GM23338 (cell line): ENCODE measurements at places on chromosomes 11 and 22. TPM values are rescaled to one million over a fixed set of nuclear protein-coding genes. Genes with fewer than 3 reads are reported as not detected.

Gene TSPAN18
- 10.6 and 12.0 TPM in 2 replicates for total RNA-seq

Gene NUP50
- 96.6 and 97.4 TPM in 2 replicates for total RNA-seq

Gene MAPK8IP2
- 2.8 and 3.5 TPM in 2 replicates for total RNA-seq

DNA sequence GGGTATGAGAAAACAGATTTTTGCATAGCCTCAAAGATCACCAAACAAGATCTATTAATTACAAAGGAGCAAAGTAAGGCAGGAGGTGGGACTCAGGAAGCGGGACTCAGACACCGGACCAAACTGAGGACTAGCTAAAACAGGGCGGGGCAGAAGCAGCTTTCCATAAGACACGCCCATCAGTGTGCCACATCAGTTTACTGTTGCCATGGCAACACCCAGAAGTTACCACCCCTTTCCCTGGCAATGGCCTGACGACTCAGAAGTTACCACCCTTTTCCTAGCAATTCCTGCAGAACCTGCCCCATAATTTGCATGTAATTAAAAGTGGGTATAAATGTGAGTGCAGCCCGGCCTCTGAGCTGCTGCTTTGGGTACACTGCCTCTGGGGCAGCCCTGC lies 173.9 kb downstream of the SHANK2 start:
- H3K4me3 ChIP-seq = no peak overlapping the region
- H3K27ac ChIP-seq = no peak overlapping the region
- peak; percentile 51 for DNase-seq
- H3K4me1 ChIP-seq = no peaks in the 10 kb centered on the region

Gene GPHA2
- total RNA-seq = 0.83 TPM in 1 of 2 replicates, not detected in the other
